ENCODE measurements at places on chromosomes 4 and X.

DNA sequence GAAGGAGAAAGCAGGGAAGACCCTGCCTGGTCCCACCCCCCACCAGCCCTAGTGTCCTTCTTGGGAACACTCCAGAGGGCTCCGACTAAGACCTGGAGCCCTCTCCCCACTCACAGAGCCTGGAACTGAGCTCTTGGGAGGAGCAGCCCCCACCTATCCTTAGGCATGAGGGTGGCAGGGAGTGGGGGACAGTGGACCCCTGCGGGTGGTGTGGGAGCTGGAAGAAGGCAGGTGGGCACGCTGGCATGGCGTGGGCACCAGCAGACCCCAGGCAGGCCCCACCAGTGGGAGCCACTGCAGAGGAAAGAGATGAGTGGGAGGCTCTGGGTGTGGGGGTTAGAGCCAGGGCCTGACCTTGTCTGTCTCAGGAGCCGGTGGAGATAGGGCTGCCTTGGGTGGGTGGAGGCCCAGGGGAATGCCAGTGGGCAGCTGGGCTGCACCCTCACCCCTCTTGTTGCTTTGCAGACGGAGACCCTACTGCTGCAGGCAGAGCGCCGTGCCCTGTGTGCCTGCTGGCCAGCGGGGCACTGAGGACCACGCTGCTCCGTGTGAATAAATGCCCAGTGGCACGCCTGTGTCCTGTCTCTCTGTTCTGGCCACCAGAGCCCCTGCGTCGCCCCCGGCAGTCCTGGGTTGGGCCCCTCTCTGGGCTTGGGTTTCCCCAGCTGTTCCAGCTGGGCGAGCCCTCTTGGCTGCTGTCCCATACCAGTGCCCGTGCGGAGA lies 15.6 kb upstream of the NAT8L start:
- no peak for DNase-seq

- no peak for DNase-seq
Observed at GRCh38 chr4:118843237-118843636, 7.3 kb upstream of the SEC24D start.

DNA sequence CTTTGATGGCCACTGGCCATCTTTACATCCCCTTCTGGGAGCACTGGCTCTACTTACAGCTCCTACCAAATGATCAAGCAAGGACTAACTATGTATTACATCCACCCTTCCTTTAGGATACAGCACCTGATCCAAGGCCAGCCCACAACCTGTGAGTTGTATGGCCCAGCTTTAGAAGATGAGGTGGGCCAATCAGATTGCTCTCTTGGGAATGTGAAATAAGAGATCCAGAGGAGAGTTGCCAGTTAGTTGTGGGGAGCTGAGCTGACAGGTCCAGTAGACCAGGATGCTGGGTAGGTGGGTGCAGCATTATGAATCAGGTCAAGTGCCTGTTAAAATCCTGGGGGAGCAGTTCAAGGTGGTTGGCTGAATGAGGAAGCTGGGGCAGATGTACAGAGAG lies 111.5 kb downstream of the GNL3L start:
- DNase-seq: peak; percentile 7

DNA sequence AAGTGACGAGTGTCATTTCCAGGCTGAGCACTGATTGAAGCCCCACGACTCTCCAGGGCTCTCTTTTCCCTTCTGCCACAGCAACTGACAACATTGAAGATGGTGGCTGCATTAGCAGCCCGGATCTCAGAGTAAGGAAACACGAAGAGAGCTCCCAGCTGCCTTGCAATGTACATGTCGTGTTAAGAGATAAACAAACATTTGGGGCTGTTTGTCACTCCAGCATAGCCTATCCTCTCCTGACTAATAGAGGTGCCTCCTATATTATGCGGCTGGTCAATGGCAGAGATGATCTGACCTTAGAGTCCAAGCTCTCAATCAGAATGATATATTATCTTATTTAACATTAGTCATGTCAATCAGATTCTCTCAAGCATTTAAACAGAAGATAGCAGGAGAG lies 38.6 kb downstream of the ATXN3L start:
- no peak for DNase-seq

DNA sequence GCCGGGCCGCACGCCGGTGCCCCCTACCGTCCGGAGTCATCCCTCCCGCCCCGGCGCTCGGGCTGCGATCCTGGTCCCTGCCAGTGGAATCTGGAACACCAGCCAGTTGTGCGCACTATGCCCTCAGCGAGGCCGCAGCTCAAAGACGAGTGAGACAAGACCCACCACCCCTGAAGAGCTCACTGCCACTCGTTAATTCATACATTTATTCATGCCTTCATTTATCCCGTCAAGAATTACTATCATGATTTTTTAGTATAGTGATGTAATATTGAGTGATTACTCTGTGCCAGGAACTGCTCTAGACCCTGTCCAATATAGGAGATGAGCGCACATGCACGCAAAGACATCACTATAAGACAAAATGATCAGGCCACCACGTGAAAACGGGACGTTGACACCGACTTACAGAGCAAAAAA lies 247 bp upstream of the PPA2 start:
- no peak for DNase-seq

Measured in fibroblast of skin of right biceps (primary cell).